ENCODE measurements at places on chromosomes 4 and X. TPM values are rescaled to one million over a fixed set of nuclear protein-coding genes. Genes with fewer than 3 reads are reported as not detected.
A peak's percentile ranks its signal among the peaks of the same experiment; 100 is the strongest.

- H3K36me3 ChIP-seq = no peaks in the 10 kb centered on the region
- H3K27ac ChIP-seq = no peak overlapping the region
- H3K4me1 ChIP-seq = peaks cover 6% of the 10 kb centered on the region
Observed at GRCh38 chr4:1576961-1577821, 106.9 kb downstream of the FAM53A start.

- no peak for DNase-seq
- no peak overlapping the region for H3K4me3 ChIP-seq
- no peaks in the 10 kb centered on the region for H3K36me3 ChIP-seq
- H3K27ac ChIP-seq = no peak overlapping the region
- peaks cover 9% of the 10 kb centered on the region for H3K4me1 ChIP-seq
Observed at GRCh38 chr4:5940470-5941203, 47.8 kb upstream of the CRMP1 start.

- H3K27me3 ChIP-seq = no peaks in the 10 kb centered on the region
- H3K4me3 ChIP-seq = no peak overlapping the region
- H3K36me3 ChIP-seq = no peaks in the 10 kb centered on the region
Observed at GRCh38 chr4:13413729-13414437, 70.3 kb downstream of the RAB28 start.

DNA sequence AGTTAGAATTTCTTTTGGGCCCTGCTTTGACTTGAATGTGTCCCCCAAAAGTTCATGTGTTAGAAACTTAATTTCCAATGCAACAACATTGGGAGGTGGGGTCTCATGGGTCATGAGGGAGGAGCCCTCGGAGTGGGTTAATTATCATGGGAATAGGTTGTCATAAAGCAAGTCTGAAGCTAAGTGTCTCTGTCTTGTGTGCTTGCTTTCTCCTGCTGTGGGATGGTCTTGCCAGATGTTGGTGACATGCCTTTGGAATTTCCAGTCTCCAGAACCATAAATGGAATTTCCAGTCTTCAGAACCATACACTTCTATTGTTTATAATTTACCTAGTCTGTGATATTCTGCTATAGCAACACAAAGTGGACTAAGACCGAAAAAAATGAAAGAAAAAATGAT lies 71.6 kb downstream of the RASL11B start:
- no peak overlapping the region for H3K4me3 ChIP-seq
- H3K4me1 ChIP-seq = peaks cover 5% of the 10 kb centered on the region
- DNase-seq = no peak

GRCh38 chr4:8539661-8540060 lies 40.5 kb upstream of the GPR78 start:
- no peaks in the 10 kb centered on the region for H3K27me3 ChIP-seq
- peaks cover 15% of the 10 kb centered on the region for H3K4me1 ChIP-seq
- no peaks in the 10 kb centered on the region for H3K36me3 ChIP-seq
- DNase-seq = no peak
- no peak overlapping the region for H3K4me3 ChIP-seq

DNA sequence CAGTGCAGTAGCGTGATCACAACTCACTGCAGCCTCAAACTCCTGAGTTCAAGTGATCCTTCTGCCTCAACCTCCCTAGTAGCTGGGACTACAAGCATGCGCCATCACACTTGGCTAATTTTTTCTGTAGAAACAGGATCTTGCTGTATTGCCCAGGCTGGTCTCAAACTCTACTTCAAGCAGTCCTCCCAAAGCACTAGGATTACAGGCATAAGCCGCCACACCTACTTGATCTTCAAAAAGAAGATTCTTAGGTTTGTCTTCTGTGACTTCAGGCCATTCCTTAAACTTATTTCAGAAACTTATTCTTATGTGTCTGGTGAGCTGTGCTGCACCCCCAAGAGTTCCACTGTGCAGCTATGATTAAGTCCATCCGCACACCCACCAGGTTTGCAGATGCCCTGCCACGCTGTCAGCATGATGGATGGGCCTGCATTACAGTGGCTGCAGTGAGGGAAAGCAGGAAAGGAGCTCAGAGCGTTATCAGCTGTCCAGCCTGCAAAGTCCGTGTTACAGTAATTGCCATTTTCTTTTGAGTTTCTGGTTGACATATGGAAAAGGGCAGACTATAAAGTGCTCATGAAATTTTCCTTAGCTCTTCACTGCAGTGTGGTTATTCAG lies 146.6 kb downstream of the AASDH start:
- H3K27me3 ChIP-seq = no peaks in the 10 kb centered on the region
- no peak overlapping the region for H3K4me3 ChIP-seq
- no peak for DNase-seq
- no peaks in the 10 kb centered on the region for H3K4me1 ChIP-seq
- H3K27ac ChIP-seq = no peak overlapping the region

GRCh38 chrX:36071061-36071460 lies 151.5 kb downstream of the CFAP47 start:
- H3K4me1 ChIP-seq = no peaks in the 10 kb centered on the region
- no peak overlapping the region for H3K4me3 ChIP-seq
- DNase-seq = no peak
- no peaks in the 10 kb centered on the region for H3K36me3 ChIP-seq
- no peaks in the 10 kb centered on the region for H3K27me3 ChIP-seq

DNA sequence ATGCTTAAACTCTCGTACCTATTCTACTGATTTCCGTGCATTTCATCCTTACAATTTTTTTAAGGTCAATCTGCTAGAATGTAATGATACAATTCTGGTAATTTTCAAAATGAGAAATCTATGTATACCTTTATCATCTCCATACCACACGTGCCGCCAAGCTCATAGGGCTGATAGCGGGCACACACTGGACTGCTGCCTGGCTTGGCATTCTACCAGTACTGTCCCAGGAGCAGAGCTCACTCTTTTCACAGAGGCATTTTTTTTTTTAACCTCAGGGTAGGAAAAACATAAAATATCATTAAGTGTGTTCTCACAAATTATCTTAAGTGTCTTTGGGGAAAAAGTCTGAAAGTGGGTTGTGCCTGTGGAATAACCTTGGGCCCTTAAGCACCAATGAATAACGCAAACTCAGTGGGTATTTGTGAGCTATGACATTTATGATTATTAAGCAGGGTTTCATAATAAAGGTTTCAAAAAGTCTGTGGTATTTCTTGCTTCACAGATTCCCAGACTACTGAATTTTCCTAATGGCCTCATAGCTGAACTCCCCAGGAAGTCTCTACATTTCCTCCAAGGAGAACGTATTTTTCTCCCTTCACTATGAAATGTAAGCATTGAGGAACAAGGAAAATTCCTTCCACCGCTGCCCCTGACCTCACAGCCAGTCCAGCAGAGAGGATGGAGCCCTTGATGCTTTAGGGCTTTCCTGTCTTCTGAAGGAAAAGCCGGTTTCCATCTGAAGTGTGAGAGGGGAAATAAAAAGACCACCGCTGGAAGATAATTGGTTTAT lies 125.2 kb downstream of the ELOVL6 start:
- no peaks in the 10 kb centered on the region for H3K4me1 ChIP-seq
- no peaks in the 10 kb centered on the region for H3K27me3 ChIP-seq
- no peak overlapping the region for H3K4me3 ChIP-seq

DNA sequence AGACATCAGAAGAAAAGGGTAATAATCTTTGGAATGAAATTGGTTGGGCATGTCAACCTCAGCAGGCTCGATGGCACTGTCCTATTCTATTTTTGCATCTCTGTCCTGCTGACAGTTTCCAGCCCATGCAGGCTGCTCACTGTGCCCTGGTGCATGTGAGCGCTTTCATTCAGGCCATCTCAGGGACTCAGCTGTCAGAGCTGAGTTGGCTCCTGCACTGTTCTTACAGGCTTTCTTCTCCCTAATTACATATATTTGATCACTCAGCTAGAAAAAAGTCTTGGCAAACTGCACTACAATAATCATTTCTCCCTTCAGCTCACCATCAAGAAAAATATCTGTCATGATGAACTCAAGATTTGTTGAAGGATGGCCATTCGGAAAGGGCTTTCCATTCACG lies 84.7 kb downstream of the RASL11B start:
- no peak for DNase-seq
- H3K27me3 ChIP-seq = no peaks in the 10 kb centered on the region
- H3K36me3 ChIP-seq = no peaks in the 10 kb centered on the region
- H3K27ac ChIP-seq = no peak overlapping the region
- H3K4me3 ChIP-seq = no peak overlapping the region

GRCh38 chr4:148412460-148412994 lies 29.7 kb downstream of the NR3C2 start:
- no peaks in the 10 kb centered on the region for H3K36me3 ChIP-seq
- H3K4me3 ChIP-seq = no peak overlapping the region
- no peak for DNase-seq

DNA sequence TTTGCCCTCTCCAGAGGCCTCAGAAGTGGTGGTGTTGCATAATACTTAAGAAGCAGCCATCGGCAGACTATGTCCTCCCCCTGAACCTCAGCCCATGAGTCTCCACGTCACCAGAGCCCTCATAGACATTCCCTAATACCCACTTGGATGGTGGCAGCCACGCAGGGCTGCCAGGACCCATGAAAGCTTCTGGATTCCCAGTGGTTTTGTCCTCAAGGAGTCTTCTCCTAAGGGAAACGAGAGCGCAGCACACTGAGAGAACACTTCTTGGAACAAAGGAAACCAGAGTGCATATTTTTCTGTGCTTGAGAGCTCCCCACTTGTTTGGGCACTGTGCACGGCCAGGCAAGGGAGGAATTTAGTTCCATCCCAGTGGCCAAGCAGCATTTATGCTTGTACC lies 204.1 kb upstream of the DMD start:
- no peaks in the 10 kb centered on the region for H3K4me1 ChIP-seq
- H3K36me3 ChIP-seq = no peaks in the 10 kb centered on the region
- DNase-seq = no peak
- H3K4me3 ChIP-seq = no peak overlapping the region
- no peaks in the 10 kb centered on the region for H3K27me3 ChIP-seq

GRCh38 chr4:96293806-96294205 lies 453.9 kb downstream of the PDHA2 start:
- H3K36me3 ChIP-seq = no peaks in the 10 kb centered on the region
- DNase-seq = peak; percentile 13
- H3K27me3 ChIP-seq = no peaks in the 10 kb centered on the region
- no peak overlapping the region for H3K4me3 ChIP-seq
- no peak overlapping the region for H3K27ac ChIP-seq

- DNase-seq = no peak
- H3K4me3 ChIP-seq = no peak overlapping the region
- no peaks in the 10 kb centered on the region for H3K36me3 ChIP-seq
- peaks cover 32% of the 10 kb centered on the region for H3K4me1 ChIP-seq
Observed at GRCh38 chr4:42637104-42637503, 19.8 kb downstream of the ATP8A1 start.

DNA sequence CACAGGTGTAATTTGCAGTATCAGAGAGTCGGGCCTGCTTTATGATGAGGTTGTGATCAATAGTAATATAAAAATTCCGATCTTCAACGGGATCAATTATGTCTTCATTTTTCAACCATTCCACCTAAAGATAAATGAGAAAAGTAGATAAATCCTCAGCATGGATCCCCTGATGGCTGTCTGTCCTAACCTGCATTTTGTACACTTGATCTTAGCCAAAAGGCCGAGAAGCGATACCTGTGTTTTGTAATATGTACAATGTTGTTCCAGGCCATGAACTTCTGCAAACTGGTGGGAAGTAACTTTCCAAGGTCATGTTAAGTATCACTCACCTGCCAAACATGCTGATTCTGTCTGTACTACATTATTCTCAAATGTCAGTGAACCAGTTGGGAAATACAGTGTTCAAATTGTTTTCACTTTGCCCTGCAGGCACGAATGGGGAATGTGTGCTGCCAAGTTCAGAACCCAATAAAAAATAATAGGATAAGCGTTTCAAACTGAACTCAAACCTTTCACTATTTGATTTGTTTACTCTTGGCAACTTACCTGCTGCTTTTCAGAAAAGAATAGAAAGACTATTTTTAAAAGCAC lies 298.1 kb downstream of the UNC5C start:
- no peaks in the 10 kb centered on the region for H3K27me3 ChIP-seq
- no peak overlapping the region for H3K4me3 ChIP-seq
- no peaks in the 10 kb centered on the region for H3K36me3 ChIP-seq
- DNase-seq = no peak

GRCh38 chr4:20305976-20306375 lies 54.3 kb downstream of the SLIT2 start:
- no peak for DNase-seq
- H3K36me3 ChIP-seq = no peaks in the 10 kb centered on the region
- H3K27ac ChIP-seq = no peak overlapping the region
- no peaks in the 10 kb centered on the region for H3K27me3 ChIP-seq
- no peaks in the 10 kb centered on the region for H3K4me1 ChIP-seq

- no peaks in the 10 kb centered on the region for H3K4me1 ChIP-seq
- no peaks in the 10 kb centered on the region for H3K36me3 ChIP-seq
- no peak for DNase-seq
- H3K27me3 ChIP-seq = peaks cover 5% of the 10 kb centered on the region
Observed at GRCh38 chr4:184972991-184973390, 45.3 kb upstream of the HELT start.

GRCh38 chrX:96176921-96177320 lies 507.7 kb upstream of the DIAPH2 start:
- H3K4me1 ChIP-seq = no peaks in the 10 kb centered on the region
- DNase-seq = no peak
- H3K4me3 ChIP-seq = no peak overlapping the region
- H3K36me3 ChIP-seq = no peaks in the 10 kb centered on the region
- no peak overlapping the region for H3K27ac ChIP-seq

DNA sequence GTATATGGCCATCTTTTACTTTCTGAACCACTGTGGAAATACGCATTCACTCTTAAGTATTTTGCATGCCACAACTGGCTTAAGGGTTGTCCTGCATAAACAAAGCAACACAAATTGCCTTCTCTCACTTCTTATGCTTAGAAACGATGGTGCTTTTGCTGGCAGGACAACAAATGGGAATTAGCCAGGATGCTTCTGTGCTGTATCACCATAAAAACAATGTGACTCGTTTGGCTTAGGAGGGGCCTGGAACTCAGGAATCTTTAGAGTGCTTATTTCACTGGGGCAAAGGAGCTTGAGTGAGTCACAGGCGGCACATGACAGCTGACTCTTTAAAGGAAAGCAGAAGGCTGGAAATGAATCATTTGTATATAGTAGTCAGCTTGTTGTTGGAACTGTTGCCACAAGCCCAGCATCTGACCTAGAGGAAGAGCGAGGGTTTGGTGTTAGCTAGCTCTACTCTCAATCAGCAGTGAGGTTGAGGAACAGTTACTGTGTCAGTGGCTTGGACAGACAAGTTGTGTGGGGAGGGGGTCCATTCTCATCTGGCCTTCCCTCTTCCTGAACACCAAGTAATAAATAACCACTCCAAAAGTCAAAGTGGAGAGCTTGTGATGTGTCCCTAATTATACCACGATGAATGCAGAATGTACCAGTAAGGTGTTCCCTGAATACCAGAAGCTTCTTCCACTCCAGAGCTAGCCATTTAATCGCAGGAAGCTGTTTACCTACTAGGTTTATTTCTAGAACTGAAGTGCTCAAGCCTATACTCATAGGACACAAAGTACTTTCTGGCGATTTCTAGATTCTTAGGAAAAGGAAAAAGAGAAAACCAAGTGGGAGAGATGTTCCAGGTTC lies 293.1 kb downstream of the CAMK2D start:
- no peak overlapping the region for H3K4me3 ChIP-seq
- no peaks in the 10 kb centered on the region for H3K4me1 ChIP-seq
- no peak overlapping the region for H3K27ac ChIP-seq
- no peak for DNase-seq
- no peaks in the 10 kb centered on the region for H3K27me3 ChIP-seq

The SLC7A11 gene
- 0.78 TPM for total RNA-seq

The POLR2B gene
- total RNA-seq = 136 TPM

The SPRY1 gene
- 4.6 TPM for total RNA-seq

The VSIG1 gene
- total RNA-seq = 41.9 TPM

The TNIP3 gene
- 0.55 TPM for total RNA-seq

The SPATA18 gene
- not detected for total RNA-seq

The RNF150 gene
- total RNA-seq = not detected

The SLC49A3 gene
- total RNA-seq = 1.7 TPM

The ENPEP gene
- total RNA-seq = not detected

The SLC9B1 gene
- 5.2 TPM for total RNA-seq

The MEPE gene
- total RNA-seq = not detected

The SSX4 gene
- total RNA-seq = not detected

The PNMA6A gene
- 0.23 TPM for total RNA-seq

Data from CD4-positive, alpha-beta memory T cell (primary cell).